Stimulated activated CD8-positive, alpha-beta memory T cell treated with anti-CD3 and anti-CD28 coated beads, Interleukin-7, amount 100 ng/mL, for 1 hour (primary cell): ENCODE measurements at places on chromosomes 3 and 15.

- DNase-seq = no peak
Measured at GRCh38 chr3:89101251-89101650, 6.2 kb upstream of the EPHA3 start.

- DNase-seq = no peak
Measured at GRCh38 chr3:152524198-152525140, 255.7 kb downstream of the MBNL1 start.

- DNase-seq = no peak
Measured at GRCh38 chr3:18090377-18090776, 334.8 kb downstream of the SATB1 start.

DNA sequence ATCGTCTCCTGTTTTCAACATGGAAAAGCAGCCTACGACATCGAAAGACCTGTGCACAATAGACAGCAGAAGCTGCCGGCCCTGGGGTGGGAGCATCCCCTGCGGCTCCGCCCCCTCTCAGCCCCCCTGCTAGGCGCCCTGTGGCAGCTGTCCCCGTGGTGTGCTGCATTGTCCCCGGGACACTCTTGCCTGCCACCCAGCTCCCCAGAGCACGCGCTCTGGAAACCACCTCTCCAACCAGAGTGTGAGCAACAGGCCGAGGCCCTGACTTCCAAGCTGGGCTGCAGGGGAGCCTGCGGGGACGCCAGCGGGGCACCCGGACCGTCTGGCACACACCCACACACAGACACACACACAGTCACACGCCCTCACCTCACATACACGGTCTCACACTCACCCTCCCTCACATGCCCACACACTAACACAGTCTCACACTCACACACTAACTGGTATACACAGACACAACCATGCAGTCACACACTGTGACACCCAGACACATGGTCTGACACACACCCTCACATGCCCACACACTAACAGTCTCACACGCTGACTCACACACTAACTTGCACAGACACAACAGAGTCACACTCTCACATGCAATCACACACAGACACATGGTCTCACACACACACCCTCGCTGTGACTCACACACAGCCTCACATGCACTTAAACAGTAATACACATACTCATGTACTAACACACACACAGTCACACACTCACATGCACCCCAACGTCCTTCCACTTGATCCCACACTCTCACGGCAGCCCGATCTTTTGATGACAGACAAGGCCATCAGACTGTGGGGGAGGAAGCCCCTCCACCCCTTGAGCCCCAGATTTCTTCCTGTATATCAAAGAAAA, 94.7 kb downstream of the OCA2 start:
- DNase-seq = no peak

GRCh38 chr15:99446565-99447496, 119.0 kb upstream of the MEF2A start:
- no peak for DNase-seq

DNA sequence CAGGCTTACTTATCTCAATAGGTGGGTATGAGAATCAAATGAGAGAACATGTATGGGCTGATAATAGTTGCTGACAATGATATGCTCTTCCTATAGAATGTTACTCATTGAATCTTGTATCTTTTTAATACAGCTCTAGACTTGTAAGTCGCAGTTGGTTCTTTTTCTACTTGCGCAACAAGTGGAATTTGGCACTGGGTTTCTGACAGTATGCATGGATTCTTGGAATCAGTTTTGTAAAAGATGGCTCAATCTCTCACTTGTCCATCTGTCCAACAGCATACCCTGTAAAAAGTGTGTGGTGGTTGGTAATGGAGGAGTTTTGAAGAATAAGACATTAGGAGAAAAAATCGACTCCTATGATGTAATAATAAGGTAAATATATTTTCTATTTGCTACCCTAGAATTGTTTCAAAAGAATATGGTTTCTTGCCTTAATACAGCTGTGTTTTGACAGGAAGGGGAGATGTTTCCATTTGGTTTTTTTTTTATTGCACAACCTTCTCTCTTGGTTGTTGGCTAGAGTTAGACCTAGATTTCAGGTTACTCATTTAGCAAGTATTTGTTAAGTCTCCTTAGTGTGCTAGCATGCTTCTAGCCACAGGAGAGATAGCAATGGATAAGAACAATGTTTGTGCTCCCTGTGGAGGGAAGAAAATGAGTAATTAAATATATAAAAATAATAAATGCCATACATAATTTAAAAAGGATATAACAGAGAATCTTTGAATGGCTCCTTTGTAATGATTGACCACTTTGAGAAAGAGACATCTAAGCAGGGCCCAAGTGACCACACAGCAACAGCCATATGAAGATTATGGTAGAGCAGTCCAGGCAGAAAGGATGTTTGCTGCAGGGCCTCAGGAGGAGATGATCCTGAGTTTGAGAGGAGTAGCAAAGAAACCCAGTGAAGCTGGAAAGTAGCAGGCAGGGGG, 21.8 kb downstream of the ST3GAL6 start:
- no peak for DNase-seq

GRCh38 chr3:53670721-53671120, 175.5 kb downstream of the CHDH start:
- no peak for DNase-seq

DNA sequence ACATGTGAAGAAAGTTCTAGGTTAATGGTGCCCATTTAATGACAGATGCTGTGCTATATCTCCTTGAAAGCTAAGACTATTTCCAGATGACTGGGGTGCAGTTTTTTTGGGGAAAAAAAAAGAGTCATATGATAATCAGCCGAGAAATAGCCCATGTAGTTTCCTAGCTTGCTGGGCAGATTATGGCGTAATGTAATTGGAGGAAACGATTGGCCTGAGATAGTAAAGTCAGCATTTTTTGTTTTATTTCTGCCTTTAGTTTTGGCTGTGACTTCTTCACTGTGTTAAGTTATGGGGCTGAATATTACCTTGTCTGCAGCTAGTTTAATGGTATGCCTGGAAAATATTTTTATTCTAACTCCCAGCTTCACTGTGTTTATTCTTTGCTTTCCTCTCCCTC, 24.0 kb downstream of the PDHB start:
- no peak for DNase-seq

GRCh38 chr3:109618766-109619378, 281.5 kb upstream of the DPPA4 start:
- DNase-seq = no peak

GRCh38 chr3:30469133-30469532, 137.3 kb upstream of the TGFBR2 start:
- DNase-seq = no peak

GRCh38 chr3:86785386-86785785, 205.6 kb downstream of the VGLL3 start:
- DNase-seq = no peak

DNA sequence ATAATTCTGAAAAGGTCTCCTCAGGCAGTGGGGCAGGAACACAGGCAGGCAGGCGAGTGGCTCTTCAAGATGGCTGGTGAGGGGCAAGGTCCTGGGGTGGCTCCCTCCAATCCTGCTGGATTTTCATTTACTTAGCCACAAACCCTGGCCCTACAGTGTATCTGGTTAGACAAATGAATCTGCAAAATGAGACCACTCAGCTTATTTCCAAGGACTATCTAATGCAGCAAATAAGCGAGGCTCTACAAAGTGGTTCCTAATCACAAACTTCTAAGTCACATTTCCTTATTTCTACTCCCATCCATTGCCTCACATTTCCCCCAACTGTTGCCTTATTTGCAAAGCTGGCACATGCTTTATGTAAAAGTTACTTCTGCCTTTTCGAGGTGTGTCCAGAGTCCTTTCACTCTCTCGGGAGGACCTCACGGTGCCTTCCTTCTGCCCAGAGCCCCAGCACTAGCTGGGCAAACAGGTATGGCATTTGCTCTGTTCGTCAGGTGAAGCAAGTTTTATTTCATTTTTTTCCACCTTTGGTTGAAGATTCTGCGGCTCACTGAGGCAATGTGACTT, 40.5 kb downstream of the CCDC12 start:
- no peak for DNase-seq

DNA sequence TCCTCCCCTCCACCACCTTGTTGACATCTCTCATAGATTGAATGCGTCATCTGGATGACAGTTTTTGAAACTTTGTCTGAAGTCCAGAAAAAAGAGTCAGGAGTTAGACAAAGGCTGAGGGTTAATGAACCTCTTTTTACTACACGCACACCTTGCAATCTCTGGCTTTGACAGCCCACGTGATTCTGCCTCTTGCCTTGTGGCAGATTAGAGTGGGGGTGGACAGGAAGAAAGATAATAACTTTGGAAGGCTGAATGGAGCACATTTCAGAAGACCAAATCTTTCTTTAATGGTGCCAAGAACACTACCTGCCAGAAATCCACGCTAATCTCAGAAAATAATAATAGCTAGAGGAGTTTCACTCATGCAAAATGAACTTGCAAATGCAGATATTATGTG, 327.9 kb upstream of the TRIM42 start:
- DNase-seq = no peak

DNA sequence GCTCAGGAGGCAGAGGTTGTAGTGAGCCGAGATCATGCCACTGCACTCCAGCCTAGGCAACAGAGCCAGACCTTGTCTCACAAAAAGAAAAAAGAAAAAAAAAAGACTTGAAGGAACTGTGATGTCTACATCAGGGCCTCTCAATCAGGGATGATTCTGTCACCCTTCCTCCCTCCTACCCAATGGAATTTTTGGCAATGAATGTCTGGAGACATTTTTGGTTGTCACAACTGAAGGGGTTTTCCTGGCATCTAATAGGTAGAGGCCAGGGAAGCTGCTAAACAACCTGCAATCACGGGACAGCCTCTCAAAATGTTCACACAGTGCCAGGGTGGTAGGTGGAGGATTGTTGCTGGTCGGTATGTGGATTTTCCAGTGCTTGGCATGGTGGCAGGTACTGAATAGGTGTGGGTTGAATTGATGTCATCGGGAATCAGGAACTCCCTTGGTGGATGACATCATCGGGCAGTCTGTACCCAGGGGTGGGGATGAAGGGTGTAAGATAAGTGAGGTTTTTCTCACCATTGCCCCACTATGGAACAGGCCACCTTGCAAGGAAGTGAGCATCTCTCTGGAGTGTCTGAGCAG, 71.3 kb downstream of the MESD start:
- DNase-seq = no peak

DNA sequence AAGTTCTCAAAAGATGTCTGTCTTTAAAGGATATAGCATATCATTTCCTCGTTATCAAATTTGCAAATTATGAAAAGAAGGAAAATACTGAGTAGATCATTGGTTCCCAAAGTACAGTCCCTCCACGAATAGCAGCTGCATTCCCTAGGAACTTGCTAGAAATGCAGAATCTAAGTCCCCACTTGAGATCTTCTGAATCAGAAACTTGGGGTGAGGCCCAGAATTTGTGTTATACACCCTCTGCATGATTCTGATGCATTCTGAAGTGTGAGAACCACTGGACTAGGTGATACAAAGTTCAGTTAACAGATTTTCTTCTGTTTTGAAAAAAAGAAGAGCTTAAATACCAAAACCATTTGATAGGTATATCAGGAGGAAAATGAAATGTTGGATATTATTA, 77.1 kb downstream of the SLC25A26 start:
- no peak for DNase-seq

DNA sequence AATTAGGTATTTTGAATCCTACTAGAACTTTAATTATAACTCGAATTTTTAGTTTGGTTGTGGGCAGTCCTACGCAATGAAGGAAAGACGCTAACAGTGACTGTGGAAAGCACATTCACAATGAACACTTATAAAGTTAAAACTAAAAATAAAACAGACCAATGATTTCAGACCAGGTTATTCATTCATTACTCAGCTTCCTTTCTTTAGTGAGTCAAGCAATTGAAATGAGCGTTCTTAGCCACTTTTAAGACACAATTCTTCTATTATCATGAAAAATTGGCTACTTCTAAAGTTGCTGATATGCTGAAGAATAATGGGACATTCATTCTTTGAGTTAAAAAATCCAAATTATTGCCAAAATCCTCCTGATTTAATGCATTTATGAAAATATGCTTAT, 66.0 kb upstream of the CMSS1 start:
- DNase-seq = no peak

DNA sequence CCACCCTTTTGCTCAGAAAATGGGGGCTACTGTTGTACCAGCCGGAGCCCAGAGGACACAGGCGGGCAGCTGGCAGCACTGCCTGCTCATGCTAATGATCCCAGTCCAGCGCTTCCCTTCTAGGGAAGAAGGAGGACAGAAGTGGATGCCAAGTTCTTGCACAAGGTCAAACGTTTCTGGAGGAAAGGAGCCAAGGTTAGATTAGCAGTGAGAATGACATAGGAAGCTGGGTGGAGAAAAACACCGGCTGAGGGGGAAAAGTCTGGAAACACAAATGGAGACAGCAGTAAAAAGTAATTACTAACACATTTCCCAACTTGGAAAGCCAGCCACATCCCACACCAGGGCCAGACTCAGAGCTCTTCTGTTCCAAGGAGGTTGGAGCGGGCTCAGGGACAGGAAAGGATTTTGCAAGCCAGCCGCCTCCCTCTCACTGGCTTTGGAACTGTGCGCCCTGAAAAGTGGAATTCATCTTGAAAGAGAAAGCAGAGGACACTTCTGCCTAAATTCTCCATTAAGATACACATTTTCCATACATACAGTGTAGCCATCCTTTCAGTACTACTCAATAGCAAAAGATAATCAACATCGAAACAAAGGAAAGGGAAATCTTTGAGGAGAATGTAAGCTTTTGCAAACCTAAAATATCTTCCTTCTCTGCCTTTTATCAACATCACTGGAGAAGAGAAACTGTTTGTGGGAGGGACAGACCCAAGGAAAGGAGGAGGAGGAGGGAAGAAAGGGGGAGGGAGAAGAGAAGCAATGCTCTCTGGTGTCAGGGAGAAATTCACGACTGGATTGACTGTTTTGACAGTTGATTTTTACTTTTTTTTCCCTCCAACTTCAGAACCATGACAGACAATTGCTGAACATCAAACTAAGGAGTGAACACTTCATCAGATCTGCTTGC, 133.6 kb downstream of the CD47 start:
- no peak for DNase-seq

DNA sequence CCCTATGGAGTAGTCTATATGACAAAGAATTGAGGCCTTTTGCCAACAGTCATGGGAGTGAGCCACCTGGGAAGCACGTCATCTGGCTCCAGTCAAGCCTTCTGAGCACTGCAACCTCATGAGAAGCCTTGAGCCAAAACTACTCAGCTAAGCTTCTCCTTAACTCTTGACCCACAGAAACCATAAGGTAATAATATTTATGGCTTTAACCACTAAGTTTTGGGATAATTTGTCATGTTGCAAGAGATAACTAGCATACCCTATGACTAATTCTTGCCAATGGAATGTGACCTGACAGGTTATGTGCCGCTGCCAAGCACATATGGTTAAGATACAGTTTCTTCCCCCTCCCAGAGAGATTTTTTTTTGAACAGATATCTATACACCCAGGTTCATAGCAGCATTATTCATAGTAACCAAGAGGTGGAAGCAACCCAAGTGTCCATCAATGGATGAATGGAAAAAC, 11.8 kb upstream of the SLC6A11 start:
- DNase-seq = no peak

DNA sequence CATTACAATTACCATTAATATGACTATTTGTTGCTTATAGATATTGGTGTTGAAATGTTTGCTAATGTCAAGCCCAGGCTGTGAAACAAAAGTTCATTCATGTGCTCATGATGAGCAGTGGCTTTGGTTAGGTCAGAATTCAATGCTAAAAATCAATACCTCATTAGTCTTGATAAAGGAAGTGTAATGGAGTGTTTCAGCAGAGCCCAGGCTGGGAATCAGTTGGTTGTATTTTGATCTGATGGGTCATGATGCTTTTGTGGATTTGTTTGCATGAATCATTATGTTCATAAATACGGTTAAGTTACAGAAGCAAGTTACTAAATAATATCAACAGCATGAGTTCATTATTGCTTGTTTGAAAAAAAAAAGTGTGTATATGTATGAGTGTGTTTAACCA, 13.6 kb upstream of the ZNF774 start:
- no peak for DNase-seq
